Inflammatory macrophage (primary cell): ENCODE measurements at places on chromosomes 13 and 19.

- no peak for DNase-seq
Observed at GRCh38 chr19:18500799-18501198, 21.1 kb downstream of the ELL start.

DNA sequence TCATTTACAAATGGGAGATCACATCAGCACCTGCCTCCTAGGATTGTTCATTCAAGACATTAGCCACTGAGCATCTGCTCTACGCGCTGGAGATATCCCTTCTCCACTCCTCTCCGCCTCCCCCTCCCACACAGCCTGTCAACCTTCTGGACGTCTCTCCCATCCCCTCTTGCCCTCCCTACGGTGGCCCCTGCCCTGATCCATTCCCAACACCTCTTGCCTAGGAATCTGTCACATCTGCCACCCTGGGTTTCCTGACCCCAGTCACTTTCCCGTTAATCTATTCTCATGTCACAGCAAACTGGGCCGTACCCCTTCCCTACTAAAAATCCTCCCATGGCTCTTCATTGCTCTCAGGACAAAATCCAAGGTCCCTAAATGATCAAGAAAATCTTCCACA, 10.3 kb downstream of the DYRK1B start:
- DNase-seq = no peak

DNA sequence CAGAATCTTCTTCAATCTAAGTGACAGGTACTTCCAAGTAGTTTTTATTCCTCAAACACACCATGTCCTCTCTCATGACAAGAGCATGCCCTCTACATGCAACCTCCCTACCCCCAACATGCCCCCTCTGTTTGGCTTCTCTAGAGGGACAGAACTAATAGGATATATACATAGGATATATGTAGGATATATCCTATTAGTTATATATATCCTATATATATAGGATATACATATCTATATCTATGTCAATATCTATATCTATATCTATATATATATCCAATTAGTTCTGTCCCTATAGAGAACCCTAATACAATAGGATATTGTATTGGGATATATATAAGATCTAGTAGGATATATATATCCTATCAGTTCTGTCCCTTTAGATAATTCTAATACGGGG, 701.9 kb upstream of the MIR17HG start:
- DNase-seq = no peak

GRCh38 chr19:3494559-3494958, 5.9 kb downstream of the DOHH start:
- DNase-seq = no peak

DNA sequence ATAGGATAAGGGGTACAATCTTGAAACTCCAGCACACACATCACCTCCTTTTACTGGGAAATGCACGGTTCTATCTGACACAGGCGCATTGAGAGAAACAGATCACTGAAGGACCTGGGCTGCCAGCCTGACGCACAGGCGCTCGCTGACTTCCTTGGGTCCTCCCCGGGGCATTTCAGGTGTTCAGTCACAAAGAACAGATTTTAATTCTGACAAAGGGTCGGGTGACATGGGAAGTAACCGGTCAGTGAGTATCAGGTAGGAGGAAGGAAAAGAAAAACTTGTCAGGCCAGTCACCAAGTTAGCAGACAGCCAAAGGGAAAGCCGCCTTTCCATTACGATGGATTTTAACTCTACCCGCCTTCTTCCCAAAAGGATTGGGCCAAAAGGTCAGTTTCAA, 39.6 kb downstream of the INSR start:
- DNase-seq = no peak

DNA sequence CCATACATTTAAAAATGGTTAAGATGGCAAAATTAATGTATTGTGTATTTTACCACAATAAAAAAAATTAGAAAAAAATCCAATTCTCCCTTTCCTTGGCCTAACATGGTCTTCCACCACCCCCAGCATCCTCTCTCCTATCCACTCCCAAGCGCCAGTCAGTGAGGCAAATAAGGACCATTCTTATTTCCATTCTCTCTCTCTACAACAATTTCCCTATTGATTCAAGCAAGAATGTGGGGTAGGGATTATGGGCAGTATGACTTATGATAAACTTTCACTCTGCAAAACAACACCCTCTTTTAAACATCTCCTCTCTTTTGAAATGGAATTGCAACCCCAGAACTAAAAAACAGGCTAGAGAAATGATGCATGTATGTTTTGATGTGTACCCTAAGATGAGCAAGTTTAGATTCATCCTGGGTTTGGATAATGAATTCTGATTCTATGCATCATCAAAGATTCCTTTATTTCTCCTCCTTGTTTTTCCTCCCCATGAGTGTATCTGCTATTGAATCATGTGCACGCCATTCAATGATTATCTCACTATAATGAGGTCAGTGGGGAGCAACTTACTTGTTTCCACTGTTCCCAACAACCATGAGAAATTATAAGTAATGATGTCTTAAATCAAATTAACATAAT, 3.5 kb downstream of the STARD13 start:
- no peak for DNase-seq

DNA sequence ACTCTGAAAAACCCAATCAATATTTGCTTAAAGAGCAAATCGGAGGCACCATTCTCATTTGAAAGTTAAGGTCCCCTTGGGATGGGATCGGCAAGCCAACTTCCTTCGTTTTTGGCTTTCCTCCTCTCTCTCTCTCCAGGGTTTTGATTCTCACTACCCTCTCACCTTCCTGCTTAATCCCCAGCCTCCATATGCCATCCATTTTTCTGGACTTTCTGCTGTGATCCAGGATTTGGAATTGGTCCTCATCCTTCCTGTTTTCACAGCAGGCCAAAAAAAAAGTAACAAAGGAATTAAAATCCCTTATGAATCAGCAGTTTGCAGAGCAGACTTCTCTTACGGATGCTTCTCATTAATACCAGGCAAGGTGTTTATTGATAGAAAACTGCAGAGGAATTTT, 283.1 kb upstream of the TMTC4 start:
- no peak for DNase-seq

DNA sequence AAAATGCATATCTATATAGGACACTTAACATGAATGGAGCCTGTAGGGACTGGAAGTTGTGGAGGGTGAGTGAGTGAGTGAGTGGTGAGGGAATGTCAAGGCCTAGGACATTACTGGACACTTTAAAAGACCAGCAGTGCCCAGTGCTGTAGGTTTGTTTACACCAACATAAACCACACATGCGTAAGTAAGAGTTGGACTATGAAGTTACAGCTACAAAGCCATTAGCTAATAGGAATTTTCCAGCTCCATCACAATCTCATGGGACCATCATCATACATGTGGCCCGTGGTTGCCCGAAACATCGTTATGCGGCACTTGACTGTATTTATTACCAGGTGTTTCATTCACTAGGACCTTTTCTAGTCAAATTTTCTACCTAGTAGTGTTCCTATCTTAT, 49.2 kb downstream of the LATS2 start:
- DNase-seq = no peak

- DNase-seq = no peak
Observed at GRCh38 chr13:107202371-107203023, 634.6 kb upstream of the ARGLU1 start.

GRCh38 chr13:108508263-108508662, 121.1 kb upstream of the MYO16 start:
- DNase-seq = peak; percentile 36

DNA sequence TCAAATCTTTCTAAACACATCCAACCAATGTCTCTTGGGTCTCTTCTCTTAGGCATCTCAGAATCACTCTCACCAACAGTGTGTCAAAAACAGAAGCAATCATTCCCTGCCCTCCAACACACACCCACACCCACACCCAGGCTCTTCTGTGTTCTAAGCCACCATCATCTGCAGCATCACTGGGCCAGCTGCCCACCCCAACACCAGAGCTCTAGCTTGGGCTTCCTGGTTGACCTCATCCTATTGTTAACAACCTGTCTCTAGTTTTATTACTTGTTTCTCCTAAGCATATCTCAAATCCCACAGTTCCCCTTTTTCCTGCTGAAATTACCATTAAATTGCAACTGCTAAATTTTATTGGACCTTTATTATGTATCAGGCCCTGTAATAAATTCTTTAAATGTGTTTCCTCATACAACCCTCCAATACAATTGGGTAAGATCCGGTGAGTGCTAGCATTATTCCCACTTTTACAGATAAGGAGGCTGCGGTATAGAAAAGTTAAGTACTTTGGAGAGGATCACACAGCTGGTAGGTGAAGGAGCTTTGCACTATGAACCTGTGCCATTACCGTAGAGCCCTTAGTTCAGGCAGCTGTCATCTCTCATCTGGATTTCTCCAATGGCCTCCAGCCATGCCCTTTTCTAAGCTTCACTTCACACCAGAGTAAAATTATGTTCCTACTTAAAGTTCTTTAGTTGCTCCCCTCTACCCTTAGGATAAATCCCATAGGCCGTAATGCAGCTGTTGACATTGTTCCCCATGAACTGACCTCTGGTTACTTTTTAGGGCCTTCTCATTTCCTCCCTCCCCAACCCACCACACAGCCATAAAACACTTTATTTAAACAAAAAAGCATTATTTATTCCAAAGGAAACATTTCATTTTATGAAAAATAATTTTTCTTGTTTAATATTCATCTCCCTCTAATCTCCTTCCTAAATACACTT, 227.7 kb downstream of the B3GLCT start:
- no peak for DNase-seq

GRCh38 chr13:80100636-80101035, 240.3 kb downstream of the SPRY2 start:
- DNase-seq = no peak

DNA sequence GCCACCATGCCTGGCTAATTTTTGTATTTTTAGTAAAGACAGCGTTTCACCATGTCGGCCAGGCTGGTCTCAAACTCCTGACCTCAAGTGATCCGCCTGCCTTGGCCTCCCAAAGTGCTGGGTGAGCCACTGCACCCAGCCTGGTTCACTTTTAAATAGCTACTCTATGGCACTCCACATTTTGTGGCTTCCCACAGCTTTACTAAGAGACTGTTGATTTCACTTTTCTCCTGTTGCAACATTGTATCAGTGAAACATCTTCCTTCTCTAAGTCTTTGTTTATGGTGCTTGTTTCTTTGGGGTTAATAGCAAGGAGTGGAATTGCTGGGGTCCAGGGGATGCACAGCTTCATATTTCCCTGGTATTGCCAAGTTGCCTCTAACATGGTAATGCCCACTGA, 12.3 kb downstream of the TMEM38A start:
- peak; percentile 53 for DNase-seq

DNA sequence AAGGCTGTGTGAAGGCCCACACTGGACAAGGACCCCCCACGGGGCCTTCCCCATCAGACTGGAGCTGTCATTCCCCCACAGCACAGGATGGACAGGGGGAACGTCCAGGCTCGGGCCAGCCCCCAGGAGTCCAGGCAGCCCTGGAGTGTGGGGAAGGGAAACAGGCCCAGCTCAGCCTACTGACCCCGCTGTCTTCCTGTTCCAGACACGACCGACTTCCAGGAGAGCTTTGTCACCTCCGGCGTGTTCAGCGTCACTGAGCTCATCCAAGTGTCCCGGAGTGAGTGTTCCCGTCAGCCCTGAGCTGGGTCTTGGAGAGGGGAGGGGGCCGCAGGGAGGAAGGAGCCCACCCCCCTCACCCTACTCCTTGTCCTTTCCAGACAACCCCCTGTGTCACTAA, 47.0 kb downstream of the SMIM24 start:
- DNase-seq = no peak

DNA sequence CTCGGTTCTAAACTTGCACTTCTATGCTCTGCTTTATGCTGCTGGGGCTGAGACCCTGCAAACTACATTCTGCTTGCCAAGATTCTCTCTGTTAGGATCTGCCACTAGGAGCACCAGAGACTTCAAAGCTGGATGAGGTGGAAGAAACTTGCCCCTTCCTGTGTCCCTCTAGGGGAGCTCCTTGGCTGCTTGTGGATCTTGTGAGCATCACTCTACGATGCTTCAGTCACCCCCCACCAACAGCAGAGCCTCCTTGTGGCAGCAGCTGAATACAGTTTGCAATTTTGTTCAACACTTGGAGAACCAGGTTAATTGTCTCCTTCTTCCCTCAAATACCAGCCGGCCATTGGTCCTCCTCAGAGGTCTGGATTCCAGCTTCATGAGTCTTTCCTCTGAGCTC, 310.6 kb downstream of the FGF14 start:
- DNase-seq = no peak

DNA sequence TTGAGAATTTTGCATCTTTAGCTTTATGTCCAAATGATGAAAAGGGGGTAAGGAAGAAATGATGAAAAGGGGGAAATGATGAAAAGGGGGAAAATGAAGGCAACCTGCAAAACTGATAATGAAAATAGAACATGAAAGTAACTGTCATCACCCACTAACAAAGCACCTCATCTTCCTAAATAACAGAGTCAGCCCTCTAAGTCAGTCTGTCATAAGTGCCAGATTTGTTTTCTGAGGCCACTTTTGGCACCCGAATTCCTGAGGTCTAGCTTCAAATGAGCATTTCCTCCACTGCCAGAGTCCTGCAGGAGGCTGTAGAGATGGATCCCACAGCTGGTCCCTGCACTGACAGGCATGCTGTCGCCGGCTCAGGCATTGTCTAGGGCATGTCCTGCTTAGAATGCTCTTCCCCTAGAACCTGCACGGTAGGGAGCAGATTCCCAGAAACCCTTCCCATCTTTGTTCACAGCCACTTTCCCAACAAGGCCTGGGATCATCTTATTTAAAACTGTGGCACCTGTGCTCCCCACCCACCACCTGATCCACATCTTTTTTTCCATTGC, 25.3 kb downstream of the RAP2A start:
- DNase-seq = no peak

- DNase-seq = peak; percentile 8
Observed at GRCh38 chr19:49555600-49556411, 24.6 kb downstream of the NOSIP start.

GRCh38 chr19:50384685-50385535, 763 bp downstream of the POLD1 start:
- peak; percentile 97 for DNase-seq

DNA sequence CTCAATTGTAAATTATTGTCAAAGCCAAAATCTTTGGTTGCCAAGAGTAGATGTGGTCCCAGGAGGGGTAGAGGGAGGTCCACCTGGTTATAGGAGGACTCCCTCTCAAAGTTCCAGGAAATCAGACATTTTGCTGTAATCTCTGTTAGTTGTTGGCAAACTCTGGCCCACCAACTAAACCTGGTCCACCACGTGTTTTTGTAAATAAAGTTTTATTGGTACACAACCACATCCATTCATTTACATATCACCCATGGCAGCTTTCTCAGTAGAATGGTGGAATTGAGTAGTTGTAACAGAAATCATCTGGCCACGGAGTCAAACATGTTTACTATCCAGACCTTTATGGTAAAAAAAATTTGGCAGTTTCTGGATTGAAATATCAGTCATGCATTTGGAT, 70.6 kb downstream of the ZNF557 start:
- DNase-seq = no peak
